ENCODE measurements at places on chromosomes 2 and 18.

- no peak for DNase-seq
Measured at GRCh38 chr2:201441409-201441808, 9.8 kb downstream of the TRAK2 start.

GRCh38 chr2:50786345-50786744, 245.6 kb downstream of the NRXN1 start:
- no peak for DNase-seq

- DNase-seq: no peak
Measured at GRCh38 chr18:26421931-26422330, 126.4 kb downstream of the KCTD1 start.

DNA sequence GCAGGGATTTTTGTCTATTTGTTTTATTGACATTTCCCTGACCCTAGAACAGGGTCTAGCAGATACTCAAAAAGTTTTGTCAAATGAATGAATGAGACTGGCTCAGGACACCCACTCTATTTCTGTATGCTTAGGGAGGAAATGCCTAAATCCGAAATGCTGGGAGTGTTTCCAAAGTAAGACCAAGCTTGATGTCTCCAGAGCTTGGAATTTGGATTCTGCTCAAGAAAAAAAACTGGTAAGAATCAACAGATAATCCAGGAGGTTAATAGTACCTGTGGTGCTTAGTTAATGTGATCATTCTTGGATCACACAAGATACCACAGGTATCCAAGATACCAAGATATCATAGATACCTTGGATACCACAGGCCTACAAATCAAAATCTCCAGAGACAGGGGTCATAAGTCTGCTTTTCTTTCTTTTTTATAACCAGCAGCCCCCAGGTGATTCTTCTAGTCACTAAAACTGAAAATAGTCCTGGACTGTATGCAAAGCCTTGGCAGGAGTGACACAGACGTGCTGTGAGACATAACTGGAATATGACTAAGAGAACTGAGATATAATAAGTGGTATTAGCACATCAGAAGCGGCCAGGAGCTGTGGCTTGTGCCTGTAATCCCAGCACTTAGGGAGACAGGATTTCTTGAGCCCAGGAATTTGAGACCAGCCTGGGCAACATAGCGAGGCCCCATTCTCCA, 39.9 kb upstream of the SP3 start:
- peak; percentile 46 for DNase-seq

DNA sequence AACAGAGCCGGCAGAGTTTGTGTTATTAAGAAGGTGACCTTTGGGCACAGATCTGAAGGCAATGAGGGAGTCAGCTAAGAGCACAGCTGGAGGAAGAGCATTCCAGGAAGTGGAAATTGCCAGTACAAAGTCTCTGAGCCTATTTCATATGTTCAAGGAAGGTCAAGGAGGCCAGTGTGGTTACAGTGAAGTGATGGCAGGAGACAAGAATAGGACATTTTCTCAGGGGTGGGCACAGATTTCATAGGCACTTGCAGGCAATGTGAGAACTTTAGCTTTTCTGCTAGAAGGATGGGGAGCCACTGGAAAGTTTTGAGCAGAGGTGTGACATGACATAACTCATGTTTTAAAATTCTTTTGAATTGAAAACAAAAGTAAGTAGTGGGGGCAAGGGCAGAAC, 50.3 kb downstream of the ARHGAP25 start:
- no peak for DNase-seq

DNA sequence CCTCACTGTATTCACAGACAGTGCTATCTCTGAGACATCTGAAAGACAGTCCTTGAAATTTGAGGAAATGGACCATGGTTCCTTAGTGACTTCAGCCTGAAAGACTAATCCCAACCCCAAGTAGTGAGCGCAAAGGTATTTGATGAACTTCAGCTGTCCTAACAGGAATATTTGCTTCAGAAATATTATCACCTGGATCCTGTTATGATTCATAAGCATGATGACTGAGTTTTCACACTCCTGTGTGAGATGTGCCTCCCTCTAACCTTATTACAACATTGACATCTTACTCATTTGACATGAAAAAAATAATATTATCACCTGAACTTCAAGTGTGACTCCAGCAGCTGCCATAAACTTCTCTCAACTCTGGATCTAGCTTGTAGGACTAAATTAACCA, 11.6 kb upstream of the MRPL19 start:
- DNase-seq: no peak

GRCh38 chr2:230472621-230473018, 56.6 kb downstream of the SP100 start:
- DNase-seq: no peak

- DNase-seq: no peak
Measured at GRCh38 chr2:102790091-102790455, 28.2 kb downstream of the TMEM182 start.

GRCh38 chr2:215003001-215003400, 135.4 kb downstream of the ABCA12 start:
- DNase-seq: no peak

DNA sequence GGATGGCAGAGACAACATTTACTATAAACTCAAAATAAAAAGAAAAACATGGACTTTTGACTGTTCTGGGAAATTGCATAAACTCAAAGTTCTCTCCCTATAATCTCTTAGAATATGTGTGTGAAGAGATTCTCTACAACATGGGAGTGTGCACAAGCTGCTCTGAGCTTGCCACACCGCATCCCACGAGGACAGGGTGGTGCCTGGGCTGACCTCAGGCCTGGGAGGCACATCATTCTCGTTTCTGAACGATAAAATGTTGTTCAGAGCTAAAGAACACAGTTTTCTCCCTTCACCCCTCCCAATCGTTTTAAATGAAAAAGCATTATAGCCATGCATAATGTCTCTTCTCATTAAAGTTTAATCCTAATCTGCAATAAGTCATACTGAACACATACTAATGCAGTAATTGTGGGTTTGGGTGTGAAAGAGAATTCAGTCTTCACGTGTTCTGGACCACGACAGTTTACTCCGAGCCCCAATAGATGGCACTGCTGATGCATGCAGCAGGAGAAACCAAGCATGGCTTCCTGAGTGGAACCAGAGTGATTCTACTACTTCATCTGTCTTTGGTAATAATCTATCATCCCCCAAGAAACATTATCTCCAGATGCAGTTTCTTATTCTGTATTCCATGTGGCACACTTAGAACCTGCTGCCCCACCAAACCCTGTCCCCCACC, 46.9 kb upstream of the LAMA1 start:
- DNase-seq: no peak

DNA sequence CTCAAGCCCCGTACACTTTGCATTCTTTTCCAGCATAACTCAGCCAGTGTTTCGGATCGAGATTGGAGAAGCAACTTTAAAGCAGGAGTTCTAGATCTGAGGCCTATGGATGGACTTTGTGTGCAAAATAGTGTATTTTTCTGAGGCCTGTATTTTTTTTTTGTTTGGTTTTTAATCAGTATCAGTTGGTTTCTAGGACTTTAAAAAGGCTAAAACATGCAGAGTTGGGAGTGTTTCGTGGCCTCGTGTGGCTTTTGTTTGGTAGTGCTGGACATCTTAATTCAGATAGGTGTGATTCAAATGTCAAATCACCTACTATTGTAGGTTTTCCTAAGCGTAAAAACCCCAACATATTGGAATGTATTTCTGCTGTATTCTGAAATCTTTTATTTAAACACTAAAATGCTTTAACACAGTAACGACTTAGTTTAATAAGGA, 282 bp upstream of the PUS10 start:
- DNase-seq: no peak

DNA sequence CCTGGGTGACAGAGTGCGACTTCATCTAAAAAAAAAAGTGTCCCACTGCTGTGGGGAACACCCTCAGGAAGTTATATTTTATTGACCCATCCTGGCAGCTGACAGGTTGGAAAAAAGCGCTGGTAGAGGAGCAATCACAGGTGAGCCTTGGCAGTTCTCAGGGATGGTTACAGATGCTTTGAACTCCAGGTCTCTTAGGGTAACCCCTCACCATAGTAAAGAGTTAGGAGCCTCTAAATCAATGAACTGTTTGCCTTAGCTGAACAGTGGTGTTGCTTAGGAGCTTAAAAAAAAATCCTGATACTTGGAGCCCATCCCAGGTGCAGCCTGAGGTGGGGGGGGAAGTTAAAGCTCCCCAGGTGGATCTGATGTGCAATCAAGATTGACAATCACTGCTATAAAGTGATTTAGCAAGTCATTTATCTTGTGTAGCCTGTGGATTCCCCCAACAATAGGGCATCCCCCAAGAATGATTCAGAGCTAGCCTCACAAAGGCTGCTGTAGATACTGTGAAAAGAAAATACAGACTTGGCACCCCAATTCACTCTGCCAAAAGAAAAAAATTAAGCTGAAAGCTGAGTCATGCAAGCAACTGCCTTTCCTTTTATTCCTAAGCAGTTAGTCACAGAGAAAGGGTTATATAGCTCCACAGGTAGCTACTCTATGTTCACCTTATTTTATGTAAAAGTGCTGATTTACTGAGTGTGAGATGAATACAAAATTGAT, 14.8 kb downstream of the SLC16A14 start:
- DNase-seq: no peak

DNA sequence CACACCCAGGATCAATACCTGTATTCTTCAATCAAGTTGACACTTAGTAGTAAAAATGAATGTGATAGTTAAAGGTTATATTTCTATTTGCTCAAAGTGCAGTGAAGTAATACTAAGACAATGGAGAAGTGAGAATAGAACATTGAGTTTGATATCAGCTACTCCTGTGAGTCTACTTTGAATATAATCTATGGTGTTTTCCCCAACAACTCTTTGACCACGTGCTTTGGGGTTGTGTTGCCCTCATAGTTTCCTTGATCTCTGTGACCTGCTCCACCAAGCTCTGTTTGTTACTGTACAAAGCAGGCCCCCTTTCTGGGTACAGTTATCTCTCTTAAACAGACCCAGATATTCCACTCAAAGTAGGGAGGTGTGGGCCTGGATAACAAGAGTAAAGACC, 222.9 kb downstream of the GALR1 start:
- no peak for DNase-seq

DNA sequence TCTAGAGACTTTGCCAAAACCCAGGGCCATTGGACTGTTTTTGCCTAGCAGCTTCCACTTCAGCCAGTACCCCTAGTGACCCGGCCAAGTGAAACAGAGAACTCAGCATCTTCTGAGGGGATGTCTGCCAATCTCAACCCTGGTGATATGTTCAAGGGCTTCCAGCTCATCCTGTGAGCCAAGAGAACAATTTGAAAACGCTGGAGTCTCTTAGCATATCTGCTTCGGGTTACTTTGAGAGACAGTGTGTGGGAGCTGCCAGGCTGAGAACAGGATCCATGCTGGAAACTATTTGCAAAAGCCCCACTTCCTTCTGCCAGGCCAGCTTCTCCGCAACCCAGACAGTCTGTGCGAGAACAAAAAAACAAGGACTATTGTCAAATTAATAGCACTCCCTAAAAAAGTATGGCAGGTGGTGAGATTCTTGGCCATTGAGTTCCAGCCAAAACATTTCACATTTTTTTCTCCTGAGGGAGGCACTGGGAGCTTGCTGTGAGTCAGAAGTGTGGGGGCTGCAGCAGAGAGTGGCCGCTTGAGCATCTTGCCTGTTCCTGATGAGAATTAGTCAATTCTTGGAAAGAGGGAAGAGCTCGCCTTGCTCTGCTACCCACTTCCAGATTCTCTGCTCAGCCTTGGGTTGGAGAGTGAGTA, 395.6 kb upstream of the TRIB2 start:
- peak; percentile 63 for DNase-seq

DNA sequence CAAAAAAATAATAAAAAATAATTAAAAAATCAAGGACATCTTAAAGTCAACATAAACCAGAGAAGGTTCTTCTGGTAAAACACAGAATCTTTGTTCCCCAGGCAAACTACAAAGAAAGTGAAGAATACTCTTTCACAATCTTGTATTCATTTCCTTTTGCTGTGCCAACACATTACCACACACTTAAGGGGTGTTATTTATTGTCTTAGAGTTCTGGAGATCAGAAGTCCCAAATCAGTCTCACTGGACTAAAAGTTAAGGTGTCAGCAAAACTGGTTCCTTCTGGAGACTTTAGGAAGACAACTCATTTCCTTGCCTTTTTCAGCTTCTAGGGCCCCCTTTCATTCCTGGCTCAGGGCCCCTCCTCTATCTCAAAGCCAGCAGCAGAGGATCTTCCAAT, 12.2 kb upstream of the CAB39 start:
- no peak for DNase-seq

GRCh38 chr18:57819671-57820460, 16.8 kb upstream of the ATP8B1 start:
- DNase-seq: peak; percentile 57

- no peak for DNase-seq
Measured at GRCh38 chr18:10317864-10318690, 136.4 kb upstream of the APCDD1 start.

GRCh38 chr2:184178229-184178628, 420.1 kb upstream of the ZNF804A start:
- no peak for DNase-seq

GRCh38 chr2:45137966-45138695, 128.9 kb upstream of the SIX2 start:
- DNase-seq: no peak

GRCh38 chr18:23924813-23925212, 89.7 kb upstream of the TTC39C start:
- DNase-seq: no peak

GRCh38 chr18:68557183-68557582, 157.7 kb downstream of the TMX3 start:
- no peak for DNase-seq

GRCh38 chr2:201950606-201951005, 83.0 kb upstream of the FZD7 start:
- DNase-seq: no peak

DNA sequence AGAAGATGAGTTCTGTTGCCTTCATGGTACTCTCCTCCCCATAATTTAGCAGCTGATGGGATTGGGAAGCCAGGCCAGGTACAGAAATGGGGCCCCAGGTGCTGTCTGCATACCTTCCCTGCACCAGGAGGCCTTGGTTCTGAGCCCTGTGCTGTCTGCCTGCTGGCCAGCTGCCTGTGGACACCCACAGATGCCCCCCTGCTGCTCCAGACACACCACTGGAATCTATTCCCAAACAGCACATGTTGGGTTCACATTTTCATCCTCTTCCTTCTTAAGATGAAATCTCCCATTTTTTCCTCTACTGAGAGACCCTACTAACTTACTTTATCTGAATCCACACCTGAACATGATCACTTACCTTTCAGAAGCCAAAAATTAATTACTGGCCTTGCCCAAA, 152.0 kb upstream of the CCDC68 start:
- no peak for DNase-seq

DNA sequence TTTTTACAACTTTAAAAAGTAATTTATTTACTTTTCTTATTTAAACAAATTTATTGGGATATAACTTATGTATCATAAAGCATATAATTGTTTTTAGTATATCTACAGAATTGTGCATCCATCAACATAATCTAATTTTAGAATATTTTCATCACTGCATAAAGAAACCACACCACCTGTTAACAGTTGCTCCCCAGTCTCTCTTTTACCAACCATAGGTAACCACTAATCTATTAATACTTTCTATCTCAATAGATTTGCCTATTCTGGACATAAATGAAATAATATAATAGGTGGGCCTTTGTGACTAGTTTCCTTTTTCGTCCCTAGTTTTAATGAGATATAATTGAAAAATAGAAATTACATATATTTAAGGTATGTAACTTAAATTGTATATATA, 90.6 kb downstream of the ADAM23 start:
- DNase-seq: no peak

- no peak for DNase-seq
Measured at GRCh38 chr2:169462896-169463695, 16.2 kb upstream of the BBS5 start.

Data from left ventricle myocardium superior (tissue), 1 donor.